ENCODE measurements at places on chromosomes 7 and 10.

GRCh38 chr10:47034441-47035051 lies 123.3 kb downstream of the PTPN20 start:
- no peak for DNase-seq

DNA sequence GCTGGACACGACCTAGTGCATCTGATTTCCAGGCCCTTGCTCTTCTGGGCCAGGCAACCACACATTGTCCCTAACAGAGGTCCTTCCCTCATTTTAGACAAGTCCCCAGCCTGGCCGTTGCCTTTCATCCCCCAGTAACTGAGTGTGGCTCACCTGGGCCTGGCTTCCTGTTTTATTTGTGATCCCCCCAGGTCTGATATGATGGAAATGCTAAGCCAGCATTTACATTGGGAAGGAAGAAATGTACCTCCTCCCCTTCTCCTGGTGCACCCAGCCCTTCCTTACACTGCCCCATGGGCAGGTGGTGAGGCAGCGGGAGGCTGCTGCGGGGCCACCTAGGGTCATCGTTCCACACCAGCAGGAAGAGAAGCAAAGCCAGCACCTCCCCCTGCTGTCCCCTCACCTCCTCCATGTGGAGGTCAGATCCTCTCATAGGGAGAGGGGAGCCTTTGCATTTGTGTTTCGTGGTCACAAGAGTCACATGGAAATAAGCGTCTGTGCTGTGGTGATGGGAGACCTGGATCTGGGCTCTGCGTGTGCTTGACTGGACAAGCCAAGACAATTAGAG lies 108.8 kb downstream of the GLRX3 start:
- DNase-seq, result no peak

- DNase-seq, result no peak
Observed at GRCh38 chr7:1362301-1362700, 97.0 kb downstream of the MICALL2 start.

- no peak for DNase-seq
Observed at GRCh38 chr7:102287981-102288278, 1.3 kb downstream of the SH2B2 start.

DNA sequence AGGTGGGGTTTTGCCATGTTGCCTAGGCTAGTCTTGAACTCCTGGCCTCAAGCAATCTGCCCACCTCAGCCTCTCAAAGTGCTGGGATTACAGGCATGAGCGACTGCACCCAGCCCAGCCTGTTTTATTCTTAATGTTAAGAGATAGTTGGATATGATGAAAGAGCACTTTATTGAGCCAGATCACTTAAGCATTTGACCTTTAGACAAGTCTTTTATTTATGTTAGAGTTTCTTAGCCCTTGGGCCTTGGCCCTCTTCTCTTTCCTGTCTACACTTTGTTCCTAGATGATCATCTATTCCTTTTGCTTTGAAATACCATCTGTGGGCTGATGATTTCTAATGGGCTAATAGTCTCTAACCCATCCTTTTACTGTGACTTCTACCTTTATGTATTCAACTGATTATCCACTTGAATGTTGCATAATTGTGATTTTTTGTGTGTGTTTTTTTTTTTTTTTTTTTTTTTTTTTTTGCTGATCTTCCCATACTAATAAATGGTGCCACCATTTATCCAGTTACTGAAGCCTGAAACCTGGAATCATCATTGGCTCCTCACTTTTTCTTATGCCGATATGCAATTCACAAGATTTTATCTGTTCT lies 34.8 kb downstream of the BTRC start:
- no peak for DNase-seq

DNA sequence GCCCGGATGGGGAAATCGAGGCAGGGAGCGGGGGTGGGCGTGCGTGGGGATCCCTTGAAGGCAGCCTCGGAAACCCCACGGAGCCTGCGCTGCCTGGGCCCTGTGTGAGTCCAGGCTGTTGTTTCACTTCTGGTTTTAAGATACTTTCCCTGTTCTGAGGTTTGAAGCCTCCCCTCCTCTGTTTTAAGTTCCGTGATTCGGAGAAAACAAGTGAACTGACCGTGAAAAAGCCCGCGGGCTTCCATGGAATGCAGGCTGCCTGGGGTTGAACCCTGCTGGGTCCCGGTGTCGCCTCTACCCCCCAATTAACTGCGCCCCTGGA lies 401 bp downstream of the LRRC27 start:
- DNase-seq, result no peak

DNA sequence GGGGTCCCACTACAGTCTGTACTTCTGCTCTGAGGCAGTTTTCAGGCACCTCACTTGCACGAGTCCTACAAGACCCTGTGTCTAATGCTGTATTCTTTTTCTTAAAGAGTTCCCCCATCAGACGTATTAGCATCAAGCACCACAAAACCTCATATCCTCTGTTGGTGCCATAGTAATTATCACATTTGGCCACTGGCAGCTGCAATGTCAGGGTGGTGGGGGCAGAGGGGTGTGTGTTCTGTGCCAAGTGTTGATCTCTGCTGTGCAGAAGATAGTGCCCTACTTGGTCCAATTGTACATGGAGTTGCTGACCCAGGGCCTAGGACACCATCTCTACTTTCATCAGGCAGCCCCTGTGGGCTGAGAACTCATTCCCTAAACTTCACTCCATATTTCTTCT lies 20.0 kb upstream of the JAZF1 start:
- no peak for DNase-seq

- no peak for DNase-seq
Observed at GRCh38 chr10:133096616-133097269, 9.0 kb downstream of the ADGRA1 start.

- DNase-seq, result no peak
Observed at GRCh38 chr10:133044401-133044811, 43.3 kb upstream of the ADGRA1 start.

GRCh38 chr7:102916426-102916825 lies 3.6 kb downstream of the LRRC17 start:
- DNase-seq, result peak; percentile 73

DNA sequence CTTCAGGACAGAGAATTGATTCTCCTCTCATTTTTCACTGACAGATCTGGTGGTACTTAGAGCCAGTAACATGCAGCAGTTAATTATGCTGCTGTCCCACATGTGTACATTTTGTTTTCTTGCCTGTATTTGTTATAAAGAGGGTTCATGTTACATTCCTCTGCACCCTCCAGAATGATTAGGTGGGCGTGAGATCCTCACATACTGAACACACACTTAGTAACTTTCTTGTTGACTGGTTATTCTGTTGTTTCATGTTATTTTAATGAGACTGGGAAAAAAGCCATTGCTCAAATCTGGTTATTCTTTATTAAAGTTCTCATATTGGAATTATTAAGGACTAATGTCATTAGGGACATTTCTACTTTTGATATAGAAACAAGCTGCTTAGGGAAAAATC lies 409.1 kb downstream of the SDK1 start:
- DNase-seq, result no peak

- DNase-seq, result no peak
Observed at GRCh38 chr10:28790146-28790545, 112.8 kb downstream of the BAMBI start.

DNA sequence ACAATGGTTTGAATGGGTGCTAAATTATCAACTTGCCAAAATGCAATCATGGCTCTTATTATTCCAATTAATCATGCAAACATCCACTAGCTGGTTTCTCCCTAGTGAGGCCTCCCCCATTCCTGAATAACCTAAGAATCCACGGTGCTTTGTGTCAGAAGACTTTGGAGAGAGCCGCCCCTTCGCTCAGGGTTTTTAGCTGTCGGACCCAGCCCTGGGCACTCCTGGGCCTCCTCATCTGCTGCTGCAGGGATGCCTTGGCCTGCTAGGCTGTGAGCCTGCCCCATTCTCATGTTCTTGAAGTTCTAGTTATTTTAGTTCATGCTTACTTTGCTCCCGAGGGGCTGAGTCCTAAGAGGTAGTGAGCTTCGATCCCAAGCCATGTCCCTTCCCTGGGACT lies 34.1 kb upstream of the SFRP5 start:
- no peak for DNase-seq

DNA sequence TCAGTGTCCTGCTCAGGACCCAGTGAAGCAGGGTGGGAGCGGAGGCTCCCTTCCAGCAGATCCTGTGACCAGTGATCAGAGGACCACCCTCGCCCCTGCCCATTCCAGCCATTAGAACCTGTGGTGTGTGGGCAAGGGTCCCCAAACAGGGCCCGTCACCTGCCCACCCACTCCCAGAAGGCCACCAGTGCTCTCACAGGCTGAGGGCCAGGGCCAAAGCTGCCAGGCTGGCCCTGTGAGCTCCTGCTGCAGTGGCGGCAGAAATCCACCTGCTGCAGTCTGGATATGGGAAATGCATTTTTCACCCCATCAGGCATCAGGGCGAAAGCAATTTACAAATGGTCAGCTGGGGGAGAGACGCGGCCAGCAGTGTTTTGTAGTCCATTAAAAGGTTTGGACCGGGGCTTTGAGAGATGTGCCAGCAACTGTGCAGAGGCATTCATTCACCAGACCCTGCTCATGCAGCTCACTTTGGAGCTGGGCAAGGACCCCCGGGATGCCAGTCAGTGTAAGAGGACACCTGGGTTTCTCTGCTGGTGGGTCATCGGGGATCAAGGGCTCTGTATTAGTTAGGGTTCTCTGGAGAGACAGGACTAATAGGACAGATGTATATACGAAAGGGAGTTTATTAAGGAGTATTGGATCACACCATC lies 75.2 kb upstream of the PRLHR start:
- DNase-seq, result no peak

- DNase-seq, result no peak
Observed at GRCh38 chr7:31007634-31008033, 43.9 kb downstream of the GHRHR start.

DNA sequence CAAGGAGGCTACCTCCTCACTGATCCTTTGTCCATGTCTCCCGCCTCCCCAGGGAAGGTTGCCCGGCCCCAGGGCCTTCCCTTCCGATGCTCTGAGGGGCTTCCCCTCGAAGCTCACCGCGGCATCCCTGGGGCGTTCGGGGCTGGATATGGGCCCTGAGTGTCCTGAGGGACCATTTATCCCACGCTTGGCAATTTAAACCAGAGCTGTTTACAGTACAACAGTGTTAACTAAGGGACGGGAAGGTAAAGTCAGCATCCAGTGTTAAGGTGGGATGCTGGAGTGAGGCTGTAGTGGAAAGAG lies 92.0 kb downstream of the TCERG1L start:
- DNase-seq, result no peak

GRCh38 chr10:125160856-125161706 lies 718 bp upstream of the CTBP2 start:
- DNase-seq, result peak; percentile 92

DNA sequence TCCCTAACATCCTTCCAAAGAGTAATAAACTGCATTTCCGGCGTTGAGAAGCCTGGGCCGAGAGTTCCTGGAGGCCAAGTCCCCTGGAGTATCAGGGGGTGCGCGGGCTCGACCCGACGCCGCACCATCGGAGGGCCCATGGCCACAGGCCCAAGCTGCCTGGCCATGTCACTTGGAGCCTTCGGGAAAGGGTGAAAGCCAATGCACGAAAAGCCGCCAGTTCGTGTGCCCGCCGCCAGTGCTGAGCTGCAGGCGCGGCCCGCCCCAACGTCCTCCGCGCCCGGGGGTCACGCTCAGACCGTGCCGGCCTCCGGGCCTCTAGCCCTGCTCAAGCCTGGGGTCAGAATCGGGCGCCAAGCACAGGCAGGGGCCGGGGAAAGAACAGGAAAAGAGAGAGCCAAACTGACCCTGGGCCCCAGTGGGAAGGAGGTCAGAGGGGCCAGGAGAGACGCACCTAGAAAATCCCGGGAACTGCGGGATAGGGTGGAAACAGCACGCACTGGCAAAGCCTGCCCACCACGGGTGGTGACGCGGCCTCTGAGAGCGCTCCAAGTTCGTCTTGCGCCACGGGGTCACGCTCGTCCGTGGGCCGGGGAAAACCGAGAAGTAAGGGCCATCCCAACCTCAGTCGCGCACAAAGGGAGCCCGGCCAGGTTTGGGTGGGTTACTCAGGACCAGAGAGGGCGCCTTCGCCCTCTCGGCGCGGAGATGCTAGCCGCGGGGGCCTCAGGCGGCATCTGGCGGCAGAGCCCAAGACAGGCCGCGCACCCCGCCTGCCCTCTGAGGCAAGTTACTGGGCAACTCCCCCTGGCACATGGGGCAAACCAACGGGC lies 4.2 kb upstream of the EBF3 start:
- no peak for DNase-seq

- DNase-seq, result peak; percentile 90
Observed at GRCh38 chr7:151782598-151783448, 94.1 kb downstream of the PRKAG2 start.

DNA sequence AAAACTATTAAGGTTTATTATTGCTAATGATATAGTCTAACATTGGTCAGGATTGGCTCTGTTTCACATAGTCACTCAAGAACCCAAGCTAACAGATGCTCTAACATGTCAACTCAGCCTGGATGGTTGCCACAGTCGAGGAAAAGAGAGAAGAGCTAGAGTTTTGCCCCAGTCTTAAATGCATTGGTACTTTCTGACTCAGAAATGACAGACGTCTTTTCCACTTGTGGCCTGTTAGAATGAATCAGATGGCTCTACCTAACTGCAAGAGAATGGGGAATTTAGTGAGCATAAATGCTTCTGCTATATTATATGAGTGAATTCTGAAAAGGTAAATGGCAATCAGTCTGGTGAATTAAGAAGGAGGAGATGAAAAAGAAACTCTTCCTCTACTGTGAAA lies 13.9 kb downstream of the HECTD2 start:
- DNase-seq, result no peak

DNA sequence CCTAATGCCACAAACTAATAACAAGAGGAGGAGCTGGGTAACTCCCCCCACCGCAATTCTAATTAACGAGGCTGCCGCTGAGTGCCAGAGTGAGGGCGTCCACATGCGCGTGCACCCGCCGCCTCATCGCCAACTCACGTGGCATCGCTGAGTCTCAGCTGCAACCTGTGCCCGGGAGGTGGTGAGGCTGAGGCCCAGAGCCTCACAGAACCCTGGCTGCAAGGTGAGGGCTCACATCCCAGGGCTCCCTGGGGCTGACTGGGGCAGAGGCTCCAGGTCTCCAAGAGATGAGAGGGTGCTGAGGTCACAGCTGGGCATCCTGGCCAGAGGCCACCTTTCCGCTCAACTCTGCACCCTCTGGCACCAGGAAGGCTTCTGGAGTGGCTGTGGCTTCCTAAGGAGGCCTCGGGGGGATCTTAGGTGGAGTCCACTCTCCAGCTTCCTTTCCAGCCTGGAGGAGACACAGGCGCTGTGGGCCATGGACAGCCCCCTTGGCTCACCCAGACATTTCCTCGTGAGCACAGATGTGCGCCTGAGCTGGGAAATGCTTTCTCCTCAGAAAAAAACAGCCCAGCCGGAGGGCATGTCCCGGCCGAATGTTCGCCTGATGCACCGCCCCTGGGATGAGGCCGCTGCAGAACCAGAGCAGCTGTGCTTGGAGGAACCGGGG lies 242.6 kb downstream of the MAD1L1 start:
- no peak for DNase-seq
